Suprapubic skin (tissue), 4 donors: ENCODE measurements at places on chromosomes 5 and 9.

DNA sequence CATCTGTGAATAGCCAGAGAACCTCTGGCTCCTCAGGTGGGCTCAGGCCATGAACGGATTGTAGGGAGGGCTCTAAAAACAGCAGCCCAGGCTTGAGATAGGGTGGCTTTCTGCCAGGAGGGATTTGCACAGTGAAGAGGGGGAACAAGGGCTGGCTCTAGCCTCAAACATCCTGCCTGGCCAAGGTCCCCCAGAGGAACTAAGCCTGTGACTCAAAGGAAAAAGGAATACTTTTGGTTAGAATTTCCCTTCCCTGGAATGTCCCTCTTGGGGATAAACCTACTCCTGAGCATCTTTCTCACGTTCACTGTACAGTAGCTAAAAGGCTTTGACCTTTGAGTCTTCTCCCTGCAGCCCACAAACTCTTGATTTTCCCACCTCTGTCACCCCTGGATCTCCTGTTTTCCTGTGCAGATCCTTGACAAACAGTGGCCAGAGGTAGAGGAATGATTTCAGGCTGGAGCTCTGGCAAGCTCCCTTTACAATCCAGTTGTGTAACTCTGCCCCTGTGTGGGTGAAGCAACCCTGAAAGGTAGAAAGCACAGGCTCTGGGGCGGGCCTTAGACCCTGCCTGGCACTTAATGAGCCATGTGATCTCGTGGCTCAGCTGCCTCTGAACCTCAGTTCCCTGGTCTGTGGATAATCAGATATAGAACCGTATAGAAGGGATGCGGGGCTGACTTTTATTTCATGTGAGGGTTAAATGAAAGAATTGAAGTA is 17.4 kb downstream of the SEC61B start:
- DNase-seq, result no peak

- DNase-seq, result no peak
Measured at GRCh38 chr5:175785681-175786080, 85.7 kb upstream of the CPLX2 start.

DNA sequence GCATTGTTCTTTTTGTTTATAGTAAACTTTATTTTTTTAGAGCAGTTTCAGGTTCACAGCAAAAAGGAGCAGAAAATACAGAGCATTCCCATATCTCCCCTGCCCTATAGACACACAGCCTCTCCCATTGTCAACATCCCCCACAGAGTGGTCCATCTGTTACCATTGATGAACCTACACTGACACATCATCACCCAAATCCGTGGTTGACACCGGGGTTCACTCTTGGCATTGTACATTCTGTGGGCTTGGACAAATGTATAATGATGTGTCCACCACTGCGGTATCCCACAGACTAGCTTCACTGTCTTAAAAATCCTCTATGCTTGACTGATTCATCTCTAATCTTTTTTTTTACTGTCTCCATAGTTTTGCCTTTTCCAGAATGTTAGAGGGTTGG is 120.7 kb upstream of the SPATA31C2 start:
- no peak for DNase-seq

DNA sequence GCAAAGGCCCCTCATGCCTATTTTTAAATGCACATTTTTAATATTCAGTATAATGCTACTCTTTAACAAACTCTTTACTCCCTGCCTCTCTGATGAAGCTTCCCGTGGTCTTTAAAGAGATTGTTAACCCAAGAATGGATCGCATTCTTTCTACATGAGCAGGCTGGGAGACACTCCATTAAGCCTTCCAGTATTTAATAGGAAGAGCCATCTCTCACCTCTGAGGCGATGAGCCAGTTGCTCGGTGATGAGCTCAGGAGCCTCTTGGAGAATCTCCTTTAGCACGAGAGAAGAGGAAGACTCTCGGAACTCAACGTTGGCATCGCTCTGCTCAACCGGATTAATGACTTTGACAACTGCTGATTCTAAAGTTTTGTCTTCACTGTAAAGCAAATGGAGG is 59.6 kb downstream of the PRUNE2 start:
- DNase-seq, result no peak
